Left ventricle myocardium superior (tissue), 1 donor: ENCODE measurements at places on chromosomes 7 and 10. TPM values are rescaled to one million over a fixed set of nuclear protein-coding genes. Genes with fewer than 3 reads are reported as not detected.
A peak's percentile ranks its signal among the peaks of the same experiment; 100 is the strongest.

DNA sequence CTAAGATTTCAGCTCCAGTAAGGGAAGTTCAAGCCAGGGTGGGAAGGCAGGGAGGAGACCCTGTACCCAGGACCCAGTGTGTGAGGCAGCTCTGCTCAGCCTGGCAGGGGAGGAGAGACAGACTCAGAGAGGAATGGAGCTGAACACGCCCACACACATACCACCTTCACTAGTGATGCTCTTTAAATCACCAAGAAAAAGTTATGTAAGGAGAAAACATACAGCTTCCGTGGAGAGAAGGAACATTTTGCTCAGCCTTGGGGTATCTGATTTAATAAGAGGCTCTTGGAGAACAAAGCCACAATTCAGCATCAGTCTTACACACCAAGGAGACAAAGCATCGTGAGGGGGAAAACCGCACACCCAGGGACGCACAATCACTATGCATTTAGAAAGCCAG is 62.9 kb downstream of the PRKAG2 start:
- DNase-seq = no peak

C10orf62 gene
- total RNA-seq = 0.35 TPM

GRCh38 chr10:131636116-131636515 is 264.7 kb upstream of the PPP2R2D start:
- DNase-seq = no peak

GRCh38 chr7:82677493-82677892 is 233.9 kb upstream of the CACNA2D1 start:
- DNase-seq = no peak

DNA sequence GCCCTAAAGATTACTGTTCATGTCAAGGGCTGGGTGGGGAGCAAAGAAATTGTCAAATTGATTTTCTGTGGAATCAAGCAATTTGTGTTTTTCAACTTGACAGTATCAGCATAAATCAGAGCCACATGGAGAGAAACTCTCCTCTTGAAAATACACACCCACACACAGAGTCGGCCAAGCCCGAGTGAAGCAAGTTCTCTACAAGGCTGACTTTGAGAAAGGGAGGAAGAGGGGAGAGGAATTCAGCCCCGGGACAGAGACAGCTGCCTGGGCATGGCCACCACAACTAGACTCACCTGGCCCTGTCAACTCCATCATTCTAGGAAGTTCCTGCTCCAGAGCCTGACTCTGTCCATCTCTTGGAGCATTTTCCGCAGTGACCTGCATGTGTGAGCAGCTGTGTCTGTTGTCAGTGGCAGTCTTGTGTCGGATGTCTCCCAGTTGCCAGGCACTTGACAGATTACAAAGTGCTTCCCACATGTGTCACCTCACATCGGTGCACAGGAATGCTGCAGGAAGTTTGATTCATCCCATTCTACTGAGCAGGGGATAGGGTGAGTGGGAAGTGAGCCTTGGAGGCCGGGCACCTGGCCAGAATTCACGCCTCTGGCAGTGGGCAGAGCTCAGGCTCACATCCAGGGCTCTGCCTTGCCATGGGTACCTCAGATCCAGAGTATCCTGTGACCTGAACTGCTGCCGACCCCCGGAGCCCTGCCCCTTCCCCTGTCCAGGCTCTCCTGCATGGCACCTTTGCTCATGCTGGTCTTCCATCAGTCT is 37.9 kb downstream of the ADAM12 start:
- DNase-seq = no peak

- DNase-seq = no peak
Observed at GRCh38 chr10:26717476-26717875, 20.0 kb downstream of the PDSS1 start.

DNA sequence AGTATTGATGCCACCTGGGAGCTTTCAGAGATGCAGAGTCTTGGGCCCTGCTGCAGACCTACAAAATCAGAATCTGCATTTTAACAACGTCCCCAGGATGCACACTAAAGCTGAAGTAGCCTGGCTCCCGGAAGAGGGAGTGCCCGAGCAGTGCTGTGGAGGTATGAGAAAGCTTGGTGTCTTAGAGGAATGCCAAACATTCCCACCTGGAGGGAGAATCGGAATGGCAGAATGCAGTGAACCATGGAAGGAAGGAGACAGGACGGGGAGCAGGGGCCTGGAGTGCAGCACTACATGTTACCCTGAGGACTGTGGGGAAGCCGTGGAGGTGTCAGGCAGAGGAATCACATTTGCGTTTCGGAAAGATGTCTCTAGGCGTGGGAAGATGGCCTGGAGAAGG is 90.9 kb downstream of the AOAH start:
- no peak for DNase-seq

GRCh38 chr10:132508581-132509443 is 28.8 kb upstream of the INPP5A start:
- peak; percentile 82 for DNase-seq

GRCh38 chr7:42493436-42494198 is 256.6 kb upstream of the GLI3 start:
- peak; percentile 82 for DNase-seq

ATP6V1F gene
- 115 TPM for total RNA-seq

- no peak for DNase-seq
Observed at GRCh38 chr10:43595739-43596298, 10.4 kb upstream of the ZNF485 start.

FAM25A gene
- not detected for total RNA-seq

GBX1 gene
- 1.5 TPM for total RNA-seq

LRIT2 gene
- not detected for total RNA-seq

- DNase-seq = no peak
Observed at GRCh38 chr7:105618016-105618296, 36.7 kb upstream of the EFCAB10 start.

DENND11 gene
- 10.8 TPM for total RNA-seq

DNA sequence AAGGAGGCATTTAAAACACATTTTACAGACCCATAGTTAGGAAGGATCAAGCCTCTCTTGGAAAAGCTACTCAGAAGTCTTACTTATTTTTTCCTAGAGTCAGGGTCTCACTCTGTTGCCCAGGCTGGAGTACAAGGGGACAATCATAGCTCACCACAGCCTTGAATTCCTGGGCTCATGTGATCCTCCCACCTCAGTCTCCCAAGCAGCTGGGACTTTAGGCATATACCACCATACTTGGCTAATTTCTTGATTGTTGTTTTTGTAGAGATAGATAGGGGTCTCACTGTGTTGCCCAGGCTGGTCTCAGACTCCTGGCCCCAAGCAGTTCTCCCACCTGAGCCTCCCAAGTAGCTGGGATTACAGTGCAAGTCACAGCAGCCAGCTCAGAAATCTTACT is 354.7 kb upstream of the GALNT17 start:
- DNase-seq = no peak

DNA sequence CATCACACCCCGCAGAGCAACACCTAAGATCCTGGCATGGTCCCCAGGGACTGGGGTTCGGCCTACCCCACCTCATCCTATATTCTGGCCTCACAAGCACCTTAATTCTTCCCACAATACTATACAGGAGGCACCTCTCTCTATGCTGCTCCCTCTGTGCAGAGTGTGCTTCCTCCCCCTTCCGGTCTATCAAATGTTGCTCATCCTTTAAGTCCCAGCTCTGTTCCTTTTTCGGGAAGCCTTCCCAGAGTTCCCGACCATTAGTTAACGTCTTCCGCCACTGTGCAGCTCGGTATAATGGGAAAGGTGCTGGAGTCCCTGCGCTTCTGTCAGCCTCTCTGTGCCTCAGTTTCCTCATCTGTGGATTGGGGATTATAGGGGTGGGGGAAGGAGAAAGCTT is 21.8 kb downstream of the PALD1 start:
- DNase-seq = no peak

GRCh38 chr10:1189166-1190051 is 133.2 kb downstream of the WDR37 start:
- no peak for DNase-seq

- DNase-seq = no peak
Observed at GRCh38 chr7:106255246-106255645, 29.5 kb downstream of the NAMPT start.

AHCYL2 gene
- total RNA-seq = 4.3 TPM

- DNase-seq = no peak
Observed at GRCh38 chr7:35701287-35701900, 6.5 kb upstream of the HERPUD2 start.

DNA sequence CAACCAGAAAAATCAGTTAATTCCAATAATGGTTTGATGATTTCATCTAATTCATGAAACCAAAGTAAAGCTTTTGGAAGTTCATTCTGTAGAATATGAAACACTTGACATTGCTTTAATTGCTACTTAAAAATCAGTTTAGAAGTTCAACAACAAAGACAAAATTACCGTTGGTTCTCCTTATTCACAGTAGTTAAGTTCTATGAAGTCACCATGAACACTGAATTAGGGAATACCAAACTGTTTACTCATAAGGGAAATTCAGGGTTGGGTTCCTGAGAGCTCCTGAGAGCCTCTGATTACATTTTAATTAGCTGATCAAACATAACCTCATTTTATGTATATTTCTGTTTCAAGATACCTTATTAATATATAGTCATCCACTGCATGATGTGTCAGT is 46.2 kb downstream of the ZNF438 start:
- DNase-seq = no peak

- DNase-seq = no peak
Observed at GRCh38 chr7:159005618-159006017, 139.0 kb downstream of the VIPR2 start.

DNA sequence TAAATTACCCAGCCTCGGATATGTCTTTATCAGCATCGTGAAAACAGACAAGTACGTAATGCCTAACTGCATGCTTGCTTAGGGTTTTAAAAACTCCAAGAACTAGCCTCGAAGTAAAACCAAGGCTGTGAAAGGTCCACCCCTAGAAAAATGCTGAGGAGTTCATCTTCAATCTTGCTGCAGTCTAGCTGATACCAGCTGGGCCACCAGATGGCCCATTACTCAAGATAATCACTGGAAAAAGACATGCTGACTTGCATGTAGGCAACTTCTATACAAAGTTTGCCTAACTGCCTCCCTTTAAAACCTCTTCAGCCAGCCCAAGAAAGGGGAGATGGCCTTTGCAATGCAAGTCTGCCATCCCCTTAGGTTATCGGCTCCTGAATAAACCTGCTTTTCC is 614.1 kb downstream of the GALNT17 start:
- DNase-seq = no peak

DNA sequence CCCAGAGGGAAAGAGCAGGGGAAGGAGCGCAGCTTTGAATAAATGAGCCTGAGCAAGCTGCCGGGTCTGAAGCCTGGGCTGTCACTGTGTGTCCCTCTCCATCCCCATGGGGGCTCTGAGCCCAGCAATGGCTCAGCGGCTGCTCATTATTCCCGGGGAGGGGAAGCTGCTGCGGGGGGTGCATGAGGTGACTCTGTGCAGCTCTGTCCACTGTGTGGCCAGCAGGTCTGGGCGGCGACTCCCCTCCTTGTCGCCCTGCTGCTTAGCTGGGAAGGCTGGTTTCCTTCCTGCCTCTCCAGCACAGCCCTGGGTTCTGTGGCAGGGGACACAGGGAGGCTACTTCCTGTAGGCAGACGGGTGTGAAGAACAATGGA is 234.2 kb downstream of the PRPF18 start:
- no peak for DNase-seq

TDRD1 gene
- 2.7 TPM for total RNA-seq

HMX3 gene
- not detected for total RNA-seq

HIPK2 gene
- 103 TPM for total RNA-seq

- DNase-seq = no peak
Observed at GRCh38 chr7:39043531-39043930, 65.8 kb downstream of the POU6F2 start.

- no peak for DNase-seq
Observed at GRCh38 chr10:37654466-37654865, 202.9 kb downstream of the ZNF248 start.

GRCh38 chr10:22344249-22344648 is 1.0 kb upstream of the SPAG6 start:
- no peak for DNase-seq

DNA sequence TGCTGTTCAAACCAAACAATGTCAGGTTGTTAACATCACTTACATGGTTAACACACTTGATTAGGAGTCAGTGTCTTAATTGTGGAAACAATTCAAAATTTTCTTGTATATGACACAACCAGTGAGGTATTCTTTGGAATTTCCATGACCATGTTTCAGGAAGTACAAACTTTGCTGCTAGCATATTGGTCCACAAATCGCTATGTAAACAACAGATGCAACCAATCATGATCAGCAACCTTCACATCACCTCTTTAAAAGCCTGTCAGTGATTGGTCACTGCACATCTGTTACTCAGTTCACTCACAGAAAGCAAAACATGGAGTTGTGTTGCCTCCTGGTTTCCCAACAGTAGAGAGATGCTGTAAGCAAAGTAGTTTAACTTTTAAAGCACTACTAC is 108.9 kb upstream of the FAM3C start:
- no peak for DNase-seq

DNA sequence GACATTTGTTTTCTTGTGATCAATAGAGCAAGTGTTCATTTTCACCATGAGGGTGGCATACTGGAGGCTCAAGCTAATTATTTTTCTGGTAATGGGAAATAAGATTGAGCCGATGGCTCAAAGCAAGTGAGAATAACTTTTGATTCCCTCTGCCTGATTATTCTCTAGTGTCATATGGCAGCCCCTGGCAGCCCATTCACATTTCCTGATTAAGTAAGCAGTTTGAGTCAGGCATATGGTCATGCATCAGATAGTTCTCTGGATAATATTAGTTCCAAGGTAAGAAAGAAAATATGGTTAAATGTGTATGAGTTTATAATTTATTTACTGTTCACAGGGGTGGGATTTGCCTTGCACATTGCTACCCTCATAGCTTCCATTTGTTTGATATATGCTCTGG is 109.2 kb downstream of the DYNC1I1 start:
- no peak for DNase-seq

- no peak for DNase-seq
Observed at GRCh38 chr7:45919231-45919784, 1.8 kb downstream of the IGFBP3 start.

DNA sequence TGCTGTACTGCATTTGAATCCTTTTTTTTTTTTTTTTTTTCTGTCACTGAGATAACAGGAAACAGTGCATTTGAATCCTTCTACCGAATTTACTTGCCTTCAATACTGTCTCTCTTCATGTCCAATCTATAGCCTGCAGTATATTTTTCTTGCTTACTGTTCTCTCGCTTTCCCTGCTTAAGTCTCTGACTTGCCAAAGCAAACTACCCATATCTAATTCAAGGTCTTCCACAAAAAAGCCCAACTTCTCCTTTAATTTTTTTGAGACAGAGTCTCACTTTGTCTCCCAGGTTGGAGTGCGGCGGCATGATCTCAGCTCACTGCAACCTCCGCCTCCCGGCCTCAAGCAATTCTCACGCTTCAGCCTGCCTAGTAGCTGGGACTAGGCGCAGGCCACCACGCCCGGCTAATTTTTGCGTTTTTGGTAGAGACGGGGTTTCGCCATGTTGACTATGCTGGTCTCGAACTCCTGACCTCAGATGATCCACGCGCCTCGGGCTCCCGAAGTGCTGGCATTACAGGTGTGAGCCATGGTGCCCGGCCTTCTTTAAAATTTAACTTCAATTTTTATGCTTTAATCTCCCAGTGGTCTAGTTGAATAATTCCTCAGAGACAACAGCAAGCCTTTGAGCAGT is 882 bp downstream of the PDCD11 start:
- DNase-seq = no peak
